NK-92 treated with Interleukin-12 subunit alpha and Interleukin-12 subunit beta, amount 100 ng/mL, for 24 hours (cell line): ENCODE measurements at places on chromosomes 2 and 18.

GRCh38 chr18:28455971-28456370, 279.0 kb upstream of the CDH2 start:
- no peak for DNase-seq

DNA sequence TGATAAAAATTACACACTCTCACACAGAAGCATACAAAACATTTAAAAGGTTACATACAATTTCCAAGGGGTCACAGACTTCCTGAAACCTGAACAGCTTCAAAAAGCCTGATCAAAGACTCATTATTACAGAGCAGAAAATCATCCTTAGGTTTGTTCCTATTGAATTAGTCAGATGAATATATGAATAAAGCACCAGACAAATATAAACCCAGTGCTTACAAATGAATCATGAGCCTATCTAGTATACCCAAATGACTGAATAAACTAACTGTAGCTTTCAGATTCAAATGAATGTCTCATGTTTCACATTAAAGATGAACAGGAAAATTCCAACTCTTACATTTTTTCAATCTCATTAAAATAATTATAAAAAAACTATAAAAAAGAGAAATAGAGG, 550.3 kb downstream of the SUCLG1 start:
- DNase-seq = no peak

DNA sequence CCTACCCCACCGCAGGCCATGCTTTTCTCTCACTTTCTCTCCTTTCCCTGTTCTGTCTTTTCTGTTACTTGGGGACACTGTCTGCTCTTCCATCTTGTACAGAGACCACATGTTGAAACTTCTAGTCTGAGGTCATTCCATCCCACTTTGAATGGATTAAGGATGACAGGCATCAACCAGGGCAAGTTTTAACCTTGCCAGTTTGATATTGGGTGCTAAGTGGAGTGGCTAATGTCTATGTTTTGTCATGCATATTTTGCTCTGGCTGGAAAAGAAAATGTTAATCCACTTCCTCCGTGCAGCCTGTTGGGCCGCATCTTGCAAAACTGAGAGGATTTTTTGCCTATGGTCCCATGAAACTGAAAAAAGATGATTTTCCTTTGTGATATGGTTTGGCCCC, 205.5 kb upstream of the SESTD1 start:
- no peak for DNase-seq

DNA sequence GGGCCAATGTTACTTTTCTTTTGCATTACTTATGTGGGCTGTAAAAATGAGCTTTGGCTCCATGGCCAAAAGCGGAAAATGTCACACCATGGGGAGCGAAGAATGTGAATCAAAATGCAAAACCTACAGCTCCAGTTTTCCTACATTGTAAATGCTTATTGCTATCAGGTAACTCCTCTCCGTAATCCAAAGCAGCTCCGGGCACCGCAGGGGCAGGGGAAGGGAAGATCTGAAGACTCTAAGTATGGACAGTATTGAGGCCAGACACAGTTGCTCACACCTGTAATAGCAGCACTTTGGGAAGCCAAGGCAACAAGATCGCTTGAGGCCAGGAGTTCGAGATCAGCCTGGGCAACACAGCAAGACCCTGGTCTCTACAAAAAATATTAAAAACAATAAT, 7.1 kb upstream of the AGFG1 start:
- no peak for DNase-seq

- DNase-seq = no peak
Observed at GRCh38 chr18:49563701-49564517, 2.1 kb downstream of the LIPG start.

DNA sequence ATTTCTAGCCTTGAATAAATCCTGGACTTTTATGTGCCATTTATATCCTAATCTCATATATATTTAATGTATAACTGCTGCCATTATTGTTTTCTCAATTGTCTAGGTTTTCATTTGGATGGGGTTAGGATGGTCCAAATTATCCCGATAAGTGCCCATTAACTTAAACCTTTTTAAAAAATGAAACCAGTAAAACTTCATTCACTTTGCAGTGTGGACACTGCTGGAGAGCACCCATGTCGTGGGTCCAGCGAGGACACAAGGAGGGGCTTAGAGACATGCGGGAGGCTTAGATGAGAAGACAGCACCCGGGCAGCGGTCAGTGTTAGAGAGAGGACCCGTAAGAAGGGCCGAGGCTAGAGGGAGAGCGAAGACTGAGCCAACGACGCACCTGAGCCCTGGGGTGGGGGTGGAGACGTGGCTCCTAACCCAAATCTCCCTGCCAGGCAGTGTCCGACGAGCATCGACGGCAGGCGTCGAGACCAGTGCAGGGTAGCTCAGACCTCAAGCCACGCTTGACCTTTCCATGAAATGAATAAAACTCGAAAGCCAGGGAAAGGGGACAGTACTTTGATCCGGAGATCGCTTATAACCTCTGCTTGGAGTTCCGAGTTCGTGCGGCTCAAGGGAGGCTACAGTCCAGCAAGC, 9.0 kb upstream of the EN1 start:
- no peak for DNase-seq

DNA sequence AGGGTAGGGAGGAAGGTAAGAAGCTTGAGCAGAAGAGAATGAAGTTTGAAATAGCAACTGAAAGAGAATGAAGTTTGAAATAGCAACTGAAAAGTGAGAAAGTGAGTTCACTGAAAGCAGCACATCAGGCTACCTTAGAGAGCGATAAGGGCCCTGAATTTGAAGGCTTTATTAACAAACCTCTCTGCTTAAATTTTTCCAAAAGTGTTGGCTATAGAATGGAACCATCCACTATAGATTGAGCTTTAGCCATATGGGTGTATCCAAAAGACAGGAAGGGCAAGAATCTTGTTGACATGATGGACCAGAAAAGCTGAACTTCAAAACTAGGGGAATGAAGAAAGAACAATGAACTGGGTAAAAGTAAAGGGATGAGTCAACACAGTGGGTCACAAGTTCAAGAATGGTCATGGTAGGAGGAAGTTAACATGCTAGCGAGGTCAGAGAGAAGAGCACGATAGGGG, 122.5 kb downstream of the ASXL3 start:
- no peak for DNase-seq

- no peak for DNase-seq
Observed at GRCh38 chr18:73668051-73668450, 479.6 kb downstream of the FBXO15 start.

GRCh38 chr18:70423988-70424387, 135.1 kb downstream of the SOCS6 start:
- DNase-seq = no peak

- DNase-seq = no peak
Observed at GRCh38 chr2:198657512-198658121, 800.1 kb downstream of the SATB2 start.

DNA sequence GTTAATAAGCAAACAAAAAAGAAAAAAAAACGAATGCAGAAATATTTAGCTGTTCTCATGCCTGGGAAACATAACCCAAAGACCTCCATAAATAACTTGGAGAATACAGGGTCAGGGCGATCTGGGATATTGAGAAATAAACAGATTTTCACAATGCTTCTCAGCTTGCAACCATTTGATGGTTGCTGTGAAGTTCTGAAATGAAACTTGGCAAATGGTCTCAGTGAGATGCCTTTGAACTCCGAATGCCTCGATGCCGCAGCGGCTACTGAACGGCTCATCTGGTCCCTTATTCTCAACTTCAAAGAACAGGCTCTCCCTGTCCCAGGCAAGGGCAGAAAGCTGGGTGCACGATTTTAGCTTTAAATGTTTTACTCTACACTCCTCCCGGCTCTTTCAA, 78.1 kb downstream of the ZNF516 start:
- no peak for DNase-seq

GRCh38 chr2:10367472-10368439, 65.1 kb downstream of the HPCAL1 start:
- DNase-seq = no peak

- DNase-seq = no peak
Observed at GRCh38 chr2:217935235-217935879, 67.4 kb downstream of the TNS1 start.

GRCh38 chr2:158599609-158600008, 142.9 kb downstream of the PKP4 start:
- no peak for DNase-seq

DNA sequence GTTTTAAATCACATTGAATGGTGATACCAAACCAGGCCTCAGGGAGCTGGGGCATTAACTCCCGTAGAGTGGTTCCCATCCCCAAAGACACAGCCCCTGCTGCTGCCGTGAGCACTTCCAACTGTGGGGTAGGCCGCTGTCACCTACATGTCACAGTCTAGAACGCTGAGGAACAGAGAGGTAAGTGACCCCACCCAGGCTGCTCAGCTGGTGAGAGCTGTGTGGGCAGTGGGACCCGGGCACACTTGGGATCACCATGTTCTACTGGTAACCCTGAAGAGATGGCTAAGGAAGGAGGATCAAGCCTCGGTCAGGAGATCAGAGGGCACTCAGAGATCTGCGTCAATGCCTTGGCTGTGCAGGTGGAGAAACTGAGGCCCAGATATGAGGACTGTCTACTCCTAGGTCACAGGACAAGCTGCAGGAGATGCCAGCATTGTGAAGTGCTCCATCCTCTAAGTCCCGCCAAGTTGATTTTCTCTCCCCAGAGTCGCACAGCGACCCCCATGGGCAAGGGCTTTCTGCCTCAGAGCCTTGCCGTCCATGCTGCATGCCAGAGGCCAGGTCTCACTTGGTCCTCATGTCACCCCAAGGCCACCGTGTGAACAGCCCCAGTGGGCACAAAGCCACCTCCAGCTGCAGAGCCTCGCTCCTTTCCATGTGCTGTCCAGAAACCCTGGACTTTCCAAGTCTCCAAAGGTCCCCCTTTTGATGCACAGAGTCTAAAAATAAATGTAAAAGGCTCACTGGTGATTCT, 144.2 kb upstream of the OTOS start:
- no peak for DNase-seq

DNA sequence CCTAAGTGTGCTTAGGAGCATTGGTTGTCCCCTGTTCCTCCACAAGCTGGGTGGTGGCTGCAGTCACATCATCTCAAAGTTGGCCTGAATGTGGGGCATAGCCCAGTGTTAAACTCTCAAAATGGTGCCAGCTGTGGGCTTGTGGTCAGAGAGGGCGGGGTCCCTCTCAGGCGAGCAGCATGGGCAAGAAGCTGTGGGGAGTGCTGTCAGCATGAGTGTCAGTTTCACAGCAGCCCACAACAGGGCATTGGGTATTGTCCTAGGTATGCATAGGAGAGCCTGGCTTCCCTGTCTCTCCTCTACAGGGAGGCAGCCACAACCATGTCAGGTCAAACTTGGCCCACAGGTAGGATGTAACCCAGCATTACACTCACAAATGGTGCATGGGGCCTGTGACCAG, 285.6 kb upstream of the THSD7B start:
- no peak for DNase-seq

- DNase-seq = no peak
Observed at GRCh38 chr2:40403233-40403836, 48.6 kb downstream of the SLC8A1 start.

- no peak for DNase-seq
Observed at GRCh38 chr2:9655441-9656269, 24.9 kb upstream of the YWHAQ start.

- DNase-seq = no peak
Observed at GRCh38 chr2:179460181-179460929, 195.7 kb upstream of the SESTD1 start.

DNA sequence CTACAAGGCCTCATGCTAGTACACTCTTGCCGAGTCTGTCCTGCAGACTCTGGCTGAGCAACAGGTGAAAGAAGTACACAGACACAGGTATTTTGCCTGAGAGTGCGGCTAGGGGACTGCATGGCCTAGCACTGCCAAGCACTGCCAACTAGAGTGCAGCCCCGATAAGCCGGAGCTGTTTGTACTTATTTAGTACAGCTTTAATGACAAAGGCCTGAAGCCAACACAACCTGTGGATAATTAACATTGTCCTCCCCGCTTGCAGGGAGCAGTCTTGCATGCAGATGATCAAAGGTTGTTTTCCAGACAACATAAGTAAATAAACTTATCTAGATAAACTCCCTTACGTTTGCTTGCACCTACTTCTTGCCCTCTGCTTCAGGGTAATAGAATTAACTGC, 63.7 kb upstream of the MMADHC start:
- no peak for DNase-seq

DNA sequence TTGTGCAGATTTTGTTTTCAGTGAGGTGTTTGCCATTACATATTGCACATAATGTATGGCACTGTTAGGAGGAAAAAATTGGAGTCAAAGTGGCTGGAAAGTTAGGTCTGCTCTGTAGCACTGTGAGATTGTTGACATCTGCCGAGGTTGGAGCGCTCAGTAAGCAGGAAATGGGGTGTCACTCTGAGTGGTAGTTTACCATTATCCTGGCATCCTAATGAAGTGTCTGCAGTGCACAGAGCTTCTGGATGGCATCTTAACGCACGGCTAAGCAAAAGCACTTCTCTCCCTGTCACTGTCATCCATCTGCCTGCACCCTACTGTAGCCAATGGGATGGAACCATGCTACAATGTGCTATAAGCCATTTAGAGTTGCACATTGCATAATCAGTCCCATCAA, 561.9 kb downstream of the ARHGAP15 start:
- no peak for DNase-seq

GRCh38 chr18:64966667-64967066, 784.1 kb upstream of the CDH7 start:
- no peak for DNase-seq

DNA sequence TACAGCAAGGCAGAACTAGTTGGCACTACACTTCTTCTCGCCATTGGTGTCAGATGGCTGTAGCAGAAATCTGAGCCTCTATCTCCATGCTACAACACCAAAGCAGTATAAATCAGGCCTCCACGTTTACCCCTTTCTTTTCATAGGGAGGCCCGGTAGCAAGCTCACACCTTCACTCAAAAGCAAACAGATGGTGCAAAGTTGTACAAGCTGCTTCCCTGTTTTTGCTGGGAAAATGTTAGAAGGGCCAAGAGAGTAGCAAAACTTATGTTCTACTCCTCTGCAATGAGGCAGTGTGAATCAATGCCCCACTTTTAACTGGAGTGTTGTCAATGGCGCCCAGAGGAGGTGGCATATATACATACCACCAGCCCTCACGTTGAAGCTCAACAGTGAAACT, 369.6 kb upstream of the NRXN1 start:
- no peak for DNase-seq

DNA sequence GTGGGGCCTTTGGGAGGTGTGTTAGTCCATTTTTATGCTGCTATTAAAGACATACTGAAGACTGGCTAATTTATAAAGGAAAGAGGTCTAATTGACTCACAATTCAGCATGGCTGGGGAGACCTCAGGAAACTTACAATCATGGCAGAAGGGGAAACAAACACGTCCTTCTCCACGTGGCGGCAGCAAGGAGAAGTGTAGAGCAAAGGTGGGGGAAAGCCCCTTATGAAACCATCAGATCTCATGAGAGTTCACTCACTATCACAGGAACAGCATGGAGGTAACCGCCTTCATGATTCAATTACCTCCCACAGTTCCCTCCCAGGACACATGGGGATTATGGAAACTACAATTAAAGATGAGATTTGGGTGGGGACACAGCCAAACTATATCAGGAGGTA, 187.1 kb upstream of the OSR1 start:
- DNase-seq = no peak
